ENCODE measurements at places on chromosomes 4 and X. TPM values are rescaled to one million over a fixed set of nuclear protein-coding genes. Genes with fewer than 3 reads are reported as not detected.

The SCML2 gene
- total RNA-seq, result 7.6 TPM

The IL9R gene
- not detected for total RNA-seq

The EDNRA gene
- not detected for total RNA-seq

The FGB gene
- total RNA-seq, result 408 TPM

The CT45A2 gene
- not detected for total RNA-seq

GRCh38 chrX:108299704-108300103 is 138.5 kb downstream of the COL4A6 start:
- no peak for DNase-seq

DNA sequence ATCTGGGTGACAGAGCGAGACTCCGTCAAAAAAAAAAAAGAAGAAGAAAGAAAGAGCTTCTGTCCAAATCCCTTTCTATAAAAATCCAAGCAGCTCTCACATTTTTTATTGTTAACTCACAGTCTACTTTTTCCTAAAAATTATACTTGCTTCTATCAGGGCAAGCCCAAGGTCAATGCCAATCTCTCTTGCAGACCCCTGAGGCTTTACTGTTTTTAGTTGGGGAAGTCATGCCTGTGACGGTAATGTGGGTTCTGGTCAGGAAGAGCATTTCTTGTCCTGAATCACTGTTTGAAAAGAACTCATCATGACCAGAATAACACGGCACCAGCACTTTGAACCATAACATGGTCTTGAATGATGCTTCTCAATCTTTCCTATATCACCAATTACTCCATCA is 54.6 kb upstream of the CITED1 start:
- DNase-seq, result no peak

GRCh38 chr4:71683309-71683708 is 100.6 kb downstream of the GC start:
- DNase-seq, result no peak

- no peak for DNase-seq
These were observed 48.6 kb downstream of the ACOX3 start for GRCh38 chr4:8391972-8392371.

DNA sequence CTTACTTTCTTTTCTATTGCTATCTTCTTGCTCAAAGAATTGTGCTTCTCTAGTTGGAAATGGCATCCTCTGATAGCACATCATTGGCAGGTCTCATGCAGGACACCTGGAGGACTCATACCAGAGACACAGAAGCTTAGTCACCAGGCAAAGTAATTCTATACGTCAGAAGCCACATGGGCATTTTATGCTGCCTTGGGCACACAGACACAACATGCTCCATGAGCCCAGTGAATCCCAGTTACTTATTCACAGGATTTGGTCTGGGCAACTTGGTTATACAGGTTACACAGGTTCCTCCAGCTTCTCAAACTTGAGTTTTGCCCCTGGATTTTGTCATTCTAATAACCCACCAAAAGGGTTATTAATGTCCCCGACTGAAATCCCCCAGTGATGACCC is 7.1 kb downstream of the RASSF6 start:
- no peak for DNase-seq

DNA sequence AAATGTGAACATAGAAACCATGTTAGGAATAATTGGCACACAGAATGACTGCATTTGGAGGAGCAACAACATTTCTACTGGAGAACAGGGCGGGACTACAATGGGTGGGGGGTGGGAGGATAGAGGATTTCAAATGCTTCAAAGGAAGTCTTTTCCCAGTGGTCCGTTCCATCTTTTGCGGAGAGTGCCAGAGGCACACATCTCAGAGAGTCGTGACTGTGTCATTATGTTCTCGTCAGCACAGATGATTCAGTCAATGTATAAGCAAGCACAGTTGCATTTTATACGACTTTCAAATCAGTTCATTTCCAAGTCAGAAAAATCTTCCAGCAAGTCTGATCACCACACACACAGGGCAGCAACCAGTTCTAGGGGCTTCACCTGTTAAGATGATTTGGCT is 22.7 kb upstream of the GPR50 start:
- no peak for DNase-seq

GRCh38 chr4:95124906-95125504 is 367.2 kb downstream of the BMPR1B start:
- DNase-seq, result peak; percentile 8

DNA sequence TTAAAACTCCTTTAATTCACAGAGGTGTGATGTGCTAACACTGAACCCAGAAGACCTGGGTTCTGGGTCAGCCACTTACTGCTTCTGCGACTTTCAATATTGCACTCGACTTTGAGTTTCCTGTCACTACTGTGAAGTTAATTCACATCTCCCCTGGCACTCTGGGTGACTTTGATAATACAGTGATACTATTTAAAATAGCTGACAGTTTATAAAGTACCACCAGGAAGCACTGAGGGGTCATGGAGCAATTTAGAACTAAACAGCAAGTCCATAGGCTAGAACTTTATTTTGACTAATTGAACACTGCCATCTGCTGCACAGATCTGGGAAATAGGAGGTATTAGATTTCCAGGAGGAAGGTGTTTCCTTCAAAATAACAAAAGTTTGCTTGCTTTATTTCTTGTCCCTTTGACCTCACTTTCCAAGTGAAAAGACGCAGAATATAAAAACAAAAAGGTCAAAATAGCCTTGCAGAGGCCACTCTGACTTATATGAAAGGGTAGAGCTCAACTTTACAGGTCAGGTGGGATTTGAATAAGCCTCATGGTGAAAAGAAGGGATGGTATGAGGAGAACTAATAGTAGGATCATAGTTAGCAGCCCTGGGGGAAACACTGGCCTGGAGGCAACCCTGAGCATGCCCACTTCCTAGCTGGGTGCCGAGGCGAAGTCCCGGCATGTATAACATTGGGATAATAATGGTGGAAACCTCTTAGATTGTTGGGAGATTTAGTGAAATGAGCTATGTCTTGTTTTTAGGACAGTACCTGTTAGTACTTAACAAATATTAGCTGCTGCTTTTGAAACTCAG is 53.4 kb downstream of the ZNF518B start:
- DNase-seq, result peak; percentile 29

DNA sequence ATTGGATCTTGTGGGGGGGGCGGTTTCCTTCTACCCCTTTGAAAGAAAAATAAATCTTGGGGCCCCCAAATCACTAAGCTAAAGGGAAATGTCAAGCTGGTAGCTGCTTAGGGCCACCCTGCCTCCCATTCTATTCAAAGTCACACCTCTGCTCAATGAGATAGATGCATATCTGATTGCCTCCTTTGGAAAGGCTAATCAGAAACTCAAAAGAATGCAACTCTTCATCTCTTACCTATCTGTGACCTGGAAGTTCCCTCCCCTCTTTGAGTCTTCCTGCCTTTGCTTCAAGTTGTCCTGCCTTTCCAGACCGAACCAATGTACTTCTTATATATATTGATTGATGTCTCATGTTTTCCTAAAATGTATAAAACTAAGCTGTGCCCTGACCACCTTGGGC is 7.0 kb downstream of the C4orf51 start:
- DNase-seq, result no peak

- DNase-seq, result no peak
These were observed 216.5 kb downstream of the PDHA2 start for GRCh38 chr4:96056346-96056934.

- no peak for DNase-seq
These were observed 148.2 kb downstream of the SMIM20 start for GRCh38 chr4:26062215-26062614.

- no peak for DNase-seq
These were observed 47.0 kb downstream of the SOD3 start for GRCh38 chr4:24842356-24842755.

DNA sequence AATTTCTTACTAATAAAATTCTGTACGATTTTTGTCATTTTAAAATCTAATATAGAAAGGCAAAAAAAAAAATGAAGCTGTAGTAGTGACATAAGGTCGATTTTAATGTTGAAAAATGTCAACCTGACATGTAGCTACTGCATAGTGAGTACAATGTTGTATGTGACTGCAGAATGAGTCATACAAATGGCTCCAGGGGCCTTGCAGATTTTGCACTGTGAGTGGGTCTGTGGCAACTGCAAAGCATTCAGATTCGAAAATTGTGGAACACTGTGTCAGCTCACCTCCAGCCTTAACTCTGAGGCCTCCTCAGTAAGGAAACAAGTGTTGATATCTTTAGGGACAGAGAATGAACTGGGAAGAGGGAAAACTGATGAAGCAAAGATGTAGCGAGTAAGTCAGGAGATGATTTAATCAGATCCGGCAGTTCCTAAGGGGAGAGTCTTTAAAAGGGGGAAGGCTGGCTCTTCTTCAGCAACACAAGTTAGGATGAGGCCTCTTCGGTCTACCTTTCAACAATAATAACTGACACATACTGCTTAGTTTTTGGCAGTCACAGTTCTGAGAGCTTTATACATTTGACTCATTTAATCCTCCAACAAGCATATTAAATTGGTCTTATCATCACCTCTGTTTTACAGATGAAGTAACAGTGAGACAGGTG is 24.9 kb downstream of the TKTL2 start:
- DNase-seq, result no peak

DNA sequence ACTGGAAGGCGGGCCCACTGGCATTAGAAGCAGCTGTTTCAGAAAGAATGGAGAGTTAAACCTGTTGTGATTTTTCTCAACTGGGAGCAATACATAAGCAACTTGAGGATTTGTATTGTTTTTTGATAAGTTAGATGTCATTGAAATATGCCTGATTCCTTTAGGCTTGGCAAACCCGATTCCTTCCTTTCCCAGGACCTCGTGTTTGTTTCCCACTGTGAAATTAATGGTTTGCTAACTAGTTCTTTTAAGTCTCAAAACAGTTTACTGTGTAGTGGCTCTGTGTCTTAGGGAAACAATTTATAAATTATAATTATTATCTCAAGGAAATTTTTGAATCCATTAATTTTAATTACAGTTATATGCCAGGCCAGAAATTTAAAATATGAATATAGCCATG is 218.0 kb downstream of the DCTD start:
- DNase-seq, result no peak

GRCh38 chr4:1199556-1200331 is 27.4 kb upstream of the SPON2 start:
- no peak for DNase-seq

GRCh38 chr4:152680988-152681603 is 1.3 kb upstream of the TMEM154 start:
- no peak for DNase-seq

GRCh38 chr4:94486372-94486801 is 34.6 kb downstream of the PDLIM5 start:
- DNase-seq, result no peak

DNA sequence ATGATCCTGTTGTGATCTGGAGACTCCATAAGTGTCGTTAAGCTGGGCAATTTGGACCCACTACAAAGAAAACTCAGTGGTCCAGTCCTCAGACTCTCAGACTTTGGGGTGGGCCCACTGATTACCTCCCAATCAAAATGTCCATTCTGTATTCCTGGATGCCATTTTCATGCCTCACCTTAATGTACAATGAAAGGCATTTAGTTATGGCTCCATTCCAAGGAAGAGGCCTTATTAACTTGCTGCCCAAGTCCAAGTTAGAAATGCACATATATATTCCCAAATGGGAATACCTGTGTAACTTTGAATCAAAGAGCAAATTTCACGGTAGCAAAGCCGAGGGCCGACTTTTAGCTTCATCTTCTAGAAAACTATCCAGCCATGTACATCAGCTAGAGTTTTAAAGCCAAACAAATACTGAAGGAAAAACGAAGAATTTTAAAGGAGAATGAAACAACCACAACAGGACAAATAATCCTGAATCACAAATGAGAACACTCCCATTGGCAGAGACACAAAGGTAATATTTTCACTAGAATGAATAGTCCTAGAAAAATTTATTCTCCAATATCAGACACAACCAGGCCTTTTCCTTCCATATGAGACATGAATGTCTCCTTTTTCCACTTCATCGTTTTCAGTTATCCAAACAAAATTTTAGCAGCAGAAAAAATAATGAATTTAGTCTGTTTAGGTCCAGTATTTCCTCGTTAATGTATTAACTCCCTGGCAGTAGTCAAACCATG is 63.7 kb upstream of the HHIP start:
- DNase-seq, result no peak

DNA sequence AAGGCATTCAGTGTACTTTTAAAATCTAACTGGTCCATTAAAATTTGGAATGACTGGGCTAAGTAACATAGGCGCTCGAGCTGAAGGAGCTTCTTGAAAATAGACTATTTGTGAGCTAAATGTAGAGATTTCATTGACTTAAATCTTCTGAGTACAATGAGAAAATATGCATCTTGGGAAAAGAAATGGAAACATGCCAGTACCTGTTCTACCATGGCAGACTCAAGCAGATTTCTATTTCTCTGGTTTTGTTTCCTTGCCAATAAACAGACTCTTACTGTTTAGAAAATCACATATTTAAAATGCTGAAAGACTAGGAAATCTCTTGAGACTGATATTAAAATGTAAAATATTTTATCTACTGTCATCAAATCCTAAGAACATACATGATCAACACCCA is 678.1 kb downstream of the FAT4 start:
- no peak for DNase-seq

DNA sequence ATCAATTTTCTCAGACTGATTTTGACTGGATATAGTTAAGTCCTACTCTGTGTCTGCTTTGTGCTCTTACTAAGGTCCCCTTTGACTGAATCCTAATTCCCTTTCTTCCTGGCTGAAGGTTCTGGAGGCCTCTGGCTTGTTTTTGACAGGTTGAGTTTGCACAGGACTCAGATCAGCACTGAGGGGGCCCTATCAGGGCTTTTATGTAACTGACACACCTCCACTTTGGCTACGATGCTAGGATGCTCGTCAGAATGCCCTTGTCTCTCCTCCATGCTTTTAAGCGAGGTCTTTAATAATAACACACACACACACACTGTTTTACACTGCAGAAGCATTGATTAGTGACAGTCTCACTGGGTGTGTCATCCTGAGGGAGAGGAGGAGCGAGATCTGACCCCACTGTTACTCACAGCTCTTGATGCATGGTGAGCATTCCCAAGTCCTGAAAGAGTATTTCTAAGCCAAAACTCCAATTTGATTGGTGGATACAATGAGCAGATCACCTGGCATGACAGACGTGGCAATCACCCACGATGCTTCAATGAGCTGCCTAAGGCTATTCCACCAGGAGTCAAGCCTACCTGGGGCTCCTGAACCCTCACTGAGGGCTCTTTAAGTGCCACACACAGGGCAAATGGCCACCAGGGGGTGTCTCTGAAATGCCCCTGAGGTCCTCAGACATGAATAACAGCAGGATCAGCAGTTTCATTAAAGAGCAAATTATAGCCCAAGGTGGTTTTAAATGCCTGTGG is 130.4 kb upstream of the CPEB2 start:
- DNase-seq, result peak; percentile 3

DNA sequence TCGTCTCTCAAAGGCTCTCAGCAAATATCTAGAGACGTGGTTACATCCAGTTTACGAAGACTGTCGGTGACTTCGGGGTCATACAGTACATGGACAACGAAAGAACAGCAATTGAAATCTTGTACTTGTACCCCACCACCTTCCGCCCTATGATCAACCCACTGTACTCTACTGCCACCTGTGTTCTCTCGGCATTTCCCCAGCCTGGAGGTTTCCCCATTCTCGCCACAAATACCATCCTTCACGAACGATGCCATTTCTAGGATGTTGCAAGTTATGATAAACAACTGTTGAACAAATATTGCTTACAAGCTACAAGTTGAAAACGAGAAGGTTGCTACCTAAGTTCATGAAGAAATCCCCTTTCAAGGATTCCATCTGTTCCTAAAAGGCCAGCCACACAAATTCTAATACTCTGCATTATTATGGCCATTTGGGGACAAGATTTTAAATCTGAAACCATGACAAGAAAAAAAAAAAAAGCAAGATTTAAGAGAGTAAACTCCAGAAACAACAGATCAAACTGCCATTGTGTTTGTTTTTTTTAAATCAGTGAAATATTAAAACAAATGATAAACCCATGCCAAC is 1.6 kb downstream of the APBB2 start:
- peak; percentile 64 for DNase-seq

GRCh38 chr4:102478186-102478585 is 23.0 kb upstream of the NFKB1 start:
- peak; percentile 52 for DNase-seq
